Activated CD4-positive, alpha-beta T cell treated with anti-CD3 and anti-CD28 coated beads, Interleukin-2, amount 50 U/mL, for 4 hours (primary cell): ENCODE measurements at places on chromosomes 1 and 21.

DNA sequence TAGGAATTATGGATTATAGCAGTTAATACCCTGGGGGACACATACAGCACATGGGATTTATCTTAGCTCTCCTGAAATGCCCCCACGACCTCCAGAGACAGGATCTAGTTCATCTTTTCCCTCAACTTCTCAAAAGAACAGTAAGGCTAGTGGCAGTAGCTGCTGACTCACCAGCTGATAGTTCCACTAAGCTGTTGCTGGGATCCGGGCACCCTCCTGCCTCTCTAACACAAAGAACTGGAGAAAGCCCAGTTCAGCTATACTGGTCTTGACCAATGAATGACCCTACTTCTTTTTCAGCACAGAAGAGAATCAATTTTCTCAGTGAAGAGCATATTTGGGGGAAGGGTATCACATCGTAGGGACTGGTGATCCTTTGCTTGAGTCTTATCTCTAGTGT, 84.1 kb downstream of the PGBD5 start:
- DNase-seq, result no peak

DNA sequence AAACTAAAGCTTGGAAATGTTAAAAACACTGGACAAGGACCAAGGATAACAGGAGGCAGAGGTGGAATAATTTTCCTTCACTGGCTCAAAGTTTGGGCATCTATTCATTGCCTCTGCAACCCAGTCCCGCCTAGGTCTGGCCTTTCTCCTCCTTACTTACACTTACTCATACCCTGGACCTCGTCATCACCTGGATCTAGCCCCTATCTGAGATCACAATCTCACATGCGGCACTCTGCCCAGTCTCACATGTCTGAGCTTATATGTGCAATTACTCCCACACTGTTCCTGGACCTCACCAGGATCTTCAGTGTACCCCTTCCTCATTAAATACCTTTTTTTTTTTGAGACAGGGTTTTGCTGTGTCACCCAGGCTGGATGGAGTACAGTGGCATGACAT, 37.6 kb downstream of the NVL start:
- DNase-seq, result no peak

DNA sequence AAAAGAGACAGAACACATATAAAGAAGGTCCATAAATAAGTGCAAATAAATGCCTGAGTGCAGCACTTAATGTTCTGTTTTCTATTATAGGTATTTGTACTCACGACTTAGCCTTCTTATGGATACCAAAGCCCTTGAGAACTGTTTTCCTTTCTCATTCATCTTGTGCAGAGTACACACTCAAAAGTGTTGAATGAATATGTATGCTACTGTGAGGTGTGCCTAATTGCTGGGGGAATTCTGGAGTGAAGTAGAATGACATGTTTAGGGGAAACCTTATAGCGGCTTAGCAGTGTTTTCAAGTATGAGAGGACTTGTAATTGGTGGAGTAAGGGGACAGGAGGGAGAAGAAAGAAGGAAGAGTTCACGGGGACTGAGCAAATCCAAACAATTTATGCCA, 157.6 kb downstream of the CACNA1E start:
- no peak for DNase-seq

DNA sequence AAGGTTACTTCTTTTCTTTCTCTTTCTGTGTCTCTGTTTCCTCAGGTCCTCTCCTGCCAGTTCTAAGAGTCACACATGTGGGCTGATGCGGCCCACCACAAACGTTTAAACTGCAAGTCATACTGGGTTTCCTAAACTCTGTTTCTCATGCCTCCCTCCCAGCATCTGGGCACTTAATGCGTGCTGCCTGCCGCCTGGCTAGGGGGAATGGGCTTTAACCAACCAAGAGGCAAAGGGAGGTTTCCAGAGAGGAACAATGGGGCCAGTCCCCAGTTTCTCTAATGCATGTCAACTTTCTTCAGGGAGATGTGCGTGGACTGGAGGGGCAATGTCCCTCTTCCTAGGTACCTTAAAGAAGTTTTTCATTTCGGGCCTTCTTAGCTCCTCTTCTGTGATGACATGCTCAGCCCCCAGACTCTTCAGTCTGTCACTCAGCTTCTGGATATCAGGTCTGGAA, 19.9 kb upstream of the SRSF4 start:
- DNase-seq, result no peak

GRCh38 chr21:19981938-19982337, 1016.3 kb upstream of the NCAM2 start:
- no peak for DNase-seq

- no peak for DNase-seq
These were observed 58.6 kb upstream of the HIVEP3 start for GRCh38 chr1:41977326-41977725.

DNA sequence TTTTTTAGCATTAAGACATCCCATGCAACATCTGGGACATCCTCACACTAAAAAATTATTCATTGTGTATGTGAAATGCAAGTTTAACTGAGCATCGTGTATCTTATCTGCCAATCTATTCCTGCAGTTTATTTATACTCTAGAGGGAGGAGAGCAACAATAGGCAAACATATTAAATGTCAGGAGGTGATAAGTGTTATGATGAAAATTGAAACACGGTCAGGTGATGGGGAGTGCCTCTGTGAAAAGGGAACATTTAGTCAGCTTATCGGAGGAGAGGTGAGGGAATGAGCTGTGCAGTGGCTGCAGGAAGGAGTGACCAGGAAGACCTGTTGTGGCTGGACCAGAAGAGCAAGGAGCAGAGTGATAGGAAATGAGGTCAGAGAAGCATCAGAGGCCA, 775 bp upstream of the EFCAB14 start:
- DNase-seq, result no peak

DNA sequence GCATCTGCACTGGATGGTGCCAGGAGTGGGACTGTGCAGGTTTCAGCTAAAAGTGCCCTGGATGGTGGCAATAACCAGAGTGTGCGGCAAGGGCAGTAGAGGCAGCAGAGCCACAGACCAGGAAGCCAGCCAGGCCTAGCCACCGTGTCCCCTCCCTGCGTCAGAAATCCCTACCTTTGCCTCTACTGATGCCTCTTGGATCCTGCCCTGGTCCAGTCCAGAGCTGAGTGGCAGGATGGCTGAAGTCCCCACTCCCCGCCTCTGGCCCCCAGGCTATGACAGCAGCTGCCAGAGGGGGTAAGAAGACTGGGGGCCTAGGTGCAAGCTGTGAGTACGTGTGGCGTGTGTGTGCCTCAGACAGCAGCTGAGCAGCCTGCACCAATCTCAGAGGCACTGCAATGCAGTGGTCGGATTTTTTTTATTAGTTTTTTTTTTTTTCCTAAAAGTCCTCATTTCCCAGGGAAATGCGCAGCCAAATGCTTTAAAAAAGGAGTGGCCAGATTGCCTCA, 51.9 kb downstream of the SYT2 start:
- no peak for DNase-seq

GRCh38 chr1:152855661-152856060, 4.1 kb upstream of the LCE7A start:
- no peak for DNase-seq

- DNase-seq, result no peak
These were observed 10.0 kb downstream of the C1orf198 start for GRCh38 chr1:230858236-230858820.

GRCh38 chr1:176876966-176877515, 287.5 kb downstream of the ASTN1 start:
- DNase-seq, result no peak

DNA sequence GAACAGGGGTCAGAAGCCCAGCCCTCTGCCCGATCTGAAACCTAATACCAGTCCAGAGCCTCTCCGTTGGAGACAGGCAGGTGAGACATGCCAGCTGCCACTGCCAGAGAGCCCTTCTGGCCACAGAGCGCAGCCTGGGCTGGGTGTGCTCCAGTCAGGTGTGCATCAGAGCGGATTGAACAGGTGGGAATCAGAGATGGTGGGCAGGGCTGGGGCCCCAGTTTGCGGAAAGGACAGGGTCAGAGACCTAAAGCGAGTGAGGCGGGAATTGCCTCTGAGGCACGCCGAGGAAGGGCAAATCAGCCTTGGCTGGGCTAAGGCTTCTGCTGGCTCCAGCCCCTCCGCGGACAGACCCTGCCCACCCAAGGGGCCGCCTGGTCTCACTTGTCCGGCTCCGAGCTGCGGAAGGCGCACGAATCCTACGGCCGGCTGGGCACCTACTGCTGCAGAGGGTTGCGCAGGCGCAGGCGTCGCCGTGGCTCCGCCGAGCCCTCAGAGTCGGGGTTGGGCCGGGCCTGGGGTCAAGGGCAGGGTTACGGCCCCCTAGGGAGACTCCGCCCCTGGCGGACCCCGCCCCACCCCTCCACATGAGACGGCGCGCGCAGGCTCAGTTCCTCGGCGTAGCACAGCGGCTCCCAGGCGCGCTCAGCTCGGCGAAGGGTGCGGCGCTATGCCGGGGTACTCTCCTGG, 10.3 kb downstream of the CPLANE2 start:
- no peak for DNase-seq

GRCh38 chr21:35204850-35205541, 155.9 kb upstream of the RUNX1 start:
- DNase-seq, result no peak

GRCh38 chr1:158146165-158146564, 34.5 kb upstream of the CD1D start:
- DNase-seq, result no peak

DNA sequence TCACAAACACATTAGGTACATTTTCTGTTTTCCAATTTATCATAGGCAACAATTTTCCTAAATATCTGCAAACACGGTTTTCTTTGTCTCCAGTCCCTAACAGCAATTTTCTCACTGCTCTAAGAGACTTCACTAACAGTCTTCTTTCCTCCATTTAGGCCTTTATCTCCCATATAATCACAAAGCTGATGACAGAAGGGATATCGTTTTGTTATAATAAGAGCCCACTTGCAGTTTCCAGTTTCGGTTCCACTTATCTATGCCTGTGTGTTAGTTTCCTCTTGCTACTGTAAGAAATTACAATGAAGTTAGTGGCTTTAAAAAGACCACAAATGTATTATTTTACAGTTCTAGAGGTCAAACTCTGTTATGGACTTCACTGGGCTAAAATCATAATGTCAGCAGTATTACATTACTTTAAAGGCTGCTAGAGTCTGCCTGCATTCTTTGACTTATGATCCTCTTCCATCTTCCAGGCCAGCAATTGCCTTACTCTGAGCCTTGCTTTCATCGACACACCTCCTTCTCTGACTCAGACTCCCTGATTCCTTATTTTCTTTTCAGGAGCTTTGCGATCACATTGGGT, 549.3 kb downstream of the NCAM2 start:
- DNase-seq, result no peak

DNA sequence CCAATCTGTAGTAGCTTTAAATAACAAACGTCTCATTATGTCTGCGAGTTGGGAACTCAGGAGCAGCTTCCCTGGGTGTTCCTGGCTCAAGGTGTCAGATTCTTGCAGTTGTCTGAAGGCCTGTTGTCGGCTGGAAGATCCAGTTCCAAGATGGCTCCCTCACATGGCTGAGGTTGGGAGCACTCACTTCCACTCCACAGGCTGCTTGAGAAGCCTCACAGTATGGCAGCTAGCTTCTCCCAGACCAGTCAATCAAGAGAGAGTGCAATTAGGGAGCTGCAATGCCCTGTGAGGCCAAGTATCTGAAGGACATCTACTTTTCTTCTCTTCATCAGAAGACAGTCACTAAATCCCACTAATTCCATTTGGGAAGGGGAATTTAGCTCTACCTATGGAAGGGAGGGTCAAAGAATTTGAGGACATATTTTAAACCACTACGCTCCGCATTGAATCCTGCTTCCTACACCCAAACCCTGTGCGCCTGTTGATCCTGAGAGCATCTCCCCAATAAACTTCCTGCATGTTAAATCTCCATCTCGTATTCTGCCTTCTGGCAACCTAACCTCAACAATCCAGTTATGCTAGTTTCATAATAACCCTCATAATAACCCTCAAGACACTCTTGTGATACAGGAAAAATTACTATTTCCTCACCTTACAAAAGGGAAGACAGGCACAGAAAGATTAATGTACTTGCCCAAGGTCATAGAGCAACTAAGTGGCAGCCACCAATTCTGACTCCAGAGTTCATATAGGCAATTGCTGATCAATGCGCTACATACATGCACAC, 3.6 kb upstream of the VPS26C start:
- DNase-seq, result no peak

DNA sequence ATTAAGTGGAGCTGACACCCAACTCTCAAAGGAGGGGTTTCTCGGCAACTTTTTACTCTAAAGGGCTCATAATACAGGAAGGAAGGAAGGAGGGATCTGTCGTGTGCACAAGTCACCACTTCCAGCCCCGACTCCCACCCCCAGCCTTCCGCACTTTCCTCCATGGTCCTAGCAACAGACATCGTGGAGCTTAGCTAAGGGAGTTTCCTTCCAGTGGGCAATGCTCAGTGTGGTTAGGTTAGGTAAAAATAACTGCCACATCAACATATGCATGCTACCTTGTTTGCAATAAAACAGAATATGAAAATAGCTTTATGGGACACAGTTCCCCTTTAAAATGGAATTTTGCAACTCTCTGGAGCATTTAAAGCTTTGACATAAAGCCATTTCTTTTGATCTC, 35.2 kb downstream of the KANK4 start:
- no peak for DNase-seq

DNA sequence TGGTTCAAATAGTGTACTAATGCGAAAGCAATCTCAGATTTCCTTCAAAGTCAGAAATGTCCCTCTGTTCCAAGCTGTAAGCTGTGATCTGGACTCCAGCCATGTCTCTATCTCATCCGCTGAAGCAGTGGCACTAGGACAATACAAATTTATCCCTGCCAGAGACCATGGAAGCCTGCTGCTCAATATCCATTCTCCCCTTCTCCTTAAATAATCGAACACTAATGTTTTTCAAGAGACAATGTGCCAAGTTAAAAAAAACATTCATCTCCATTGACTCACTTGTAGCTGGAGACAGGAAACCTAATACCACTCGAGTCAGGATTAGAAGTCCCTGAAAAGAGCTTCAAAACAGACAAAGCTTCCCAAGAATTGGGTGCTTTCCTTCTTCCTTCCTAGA, 38.5 kb upstream of the PGBD5 start:
- no peak for DNase-seq

DNA sequence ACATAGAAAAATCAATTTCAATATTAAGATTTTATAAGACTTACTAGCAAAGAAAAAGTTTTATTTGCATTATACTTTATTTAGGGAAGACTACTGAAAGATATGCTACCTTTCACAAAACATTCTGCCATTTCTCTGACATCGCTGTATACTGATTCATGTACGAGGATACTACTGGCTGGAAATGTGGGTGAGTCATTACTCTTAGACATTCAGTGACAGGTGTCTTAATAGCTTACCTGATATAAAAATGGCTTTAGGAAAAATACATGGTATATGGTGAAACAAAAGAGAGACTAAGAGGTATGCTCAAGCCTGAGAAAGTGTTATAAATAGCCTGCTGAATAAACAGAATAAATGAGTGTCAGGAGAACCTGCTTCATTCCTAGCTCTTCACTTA, 73.0 kb upstream of the EXO1 start:
- no peak for DNase-seq

- DNase-seq, result no peak
These were observed 24.0 kb downstream of the ELAPOR1 start for GRCh38 chr1:109137958-109138357.

- DNase-seq, result peak; percentile 76
These were observed at the start of gene IFI44L for GRCh38 chr1:78619803-78620579. IFI44L (plus strand) TSS chr1:78620448; CDS start chr1:78627916, 7,468 bp downstream.
